ENCODE measurements at places on chromosomes 2 and 18. TPM values are rescaled to one million over a fixed set of nuclear protein-coding genes. Genes with fewer than 3 reads are reported as not detected.

DNA sequence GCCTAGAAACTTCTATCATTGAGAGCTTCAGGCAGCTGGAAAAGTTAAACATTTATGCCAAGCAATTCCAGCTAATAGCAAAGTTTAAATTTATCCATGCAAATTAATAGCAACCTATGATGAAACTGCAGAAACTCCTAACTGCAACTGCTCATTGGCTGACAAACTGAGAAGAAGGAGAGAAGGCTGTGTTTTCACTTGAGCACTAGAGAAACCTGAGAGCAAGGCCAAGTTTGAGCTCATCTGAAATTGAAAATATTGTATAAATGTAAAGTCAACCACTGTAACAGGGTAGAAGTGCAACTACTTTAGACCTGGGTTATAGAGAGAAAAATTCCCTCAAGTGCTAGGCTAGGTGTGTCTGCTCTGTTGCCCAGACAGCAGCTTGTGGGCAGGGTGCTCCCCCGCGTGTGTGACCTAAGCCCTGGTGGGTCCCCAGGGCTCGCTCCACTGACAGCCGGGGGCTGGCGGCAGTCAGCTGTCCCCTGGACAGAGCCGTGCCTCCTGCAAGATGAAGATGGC is 50.2 kb downstream of the CABYR start:
- DNase-seq = peak; percentile 18

- no peak for DNase-seq
Observed at GRCh38 chr2:980176-980575, 29.5 kb downstream of the SNTG2 start.

GRCh38 chr2:29075894-29076705 is 1.8 kb upstream of the PCARE start:
- no peak for DNase-seq

DNA sequence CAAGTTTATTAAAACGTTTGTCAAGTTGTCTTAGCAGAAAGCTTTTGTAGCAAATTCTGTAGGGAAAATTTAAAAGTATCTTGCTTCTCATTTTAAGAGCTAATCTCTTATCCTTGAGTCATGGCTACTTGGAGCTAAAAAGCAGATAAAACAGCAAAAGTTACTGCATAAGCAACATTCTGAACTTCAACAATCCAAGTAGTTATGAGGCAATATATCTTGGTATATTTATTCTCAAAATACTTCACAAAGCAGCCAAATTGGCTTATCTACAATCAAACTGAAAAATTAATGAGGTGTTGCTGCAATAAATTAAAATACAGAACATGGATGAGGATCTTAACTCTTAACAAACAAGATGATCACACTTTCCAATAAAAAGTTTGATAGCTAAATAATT is 306.5 kb downstream of the PIEZO2 start:
- no peak for DNase-seq

Gene ZNF804A
- 0.76 TPM for total RNA-seq

DNA sequence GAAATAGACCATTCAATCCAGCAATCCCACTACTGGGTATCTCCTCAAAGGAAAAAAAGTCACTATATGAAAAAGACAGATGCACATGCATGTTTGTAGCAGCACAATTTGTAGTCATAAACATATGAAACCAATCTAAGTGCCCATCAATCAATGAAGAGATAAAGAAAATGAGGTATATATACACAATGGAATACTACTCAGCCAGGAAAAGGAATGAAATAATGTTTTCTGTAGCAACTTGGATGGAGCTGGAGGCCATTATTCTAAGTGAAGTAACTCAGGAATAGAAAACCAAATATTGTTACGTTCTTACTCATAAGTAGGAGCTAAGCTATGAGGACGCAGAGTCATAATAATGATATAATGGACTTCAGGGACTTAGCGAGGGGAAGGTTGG is 45.2 kb upstream of the LRRC30 start:
- DNase-seq = no peak

DNA sequence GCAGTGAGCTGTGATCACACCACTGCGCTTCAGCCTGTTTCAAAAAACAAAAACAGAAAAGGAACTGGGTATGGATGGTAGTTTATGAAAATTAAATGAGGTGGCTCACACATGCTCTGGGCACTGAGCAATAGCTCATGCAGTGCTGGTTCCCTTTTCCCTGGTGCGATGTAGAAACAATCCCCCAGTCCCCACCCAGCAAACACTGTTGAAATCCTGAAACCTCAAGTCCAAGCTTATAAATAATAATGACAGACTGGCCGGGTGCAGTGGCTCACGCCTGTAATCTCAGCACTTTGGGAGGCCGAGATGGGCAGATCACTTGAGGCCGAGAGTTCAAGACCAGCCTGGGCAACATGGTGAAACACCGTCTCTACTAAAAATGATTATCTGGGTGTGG is 55.4 kb upstream of the SMAD2 start:
- no peak for DNase-seq

Gene LRRC30
- not detected for total RNA-seq

Gene ANKRD62
- total RNA-seq = not detected

Gene HPCAL1
- 36.5 TPM for total RNA-seq

Gene TXNDC2
- total RNA-seq = not detected

Gene TSPYL6
- total RNA-seq = not detected

DNA sequence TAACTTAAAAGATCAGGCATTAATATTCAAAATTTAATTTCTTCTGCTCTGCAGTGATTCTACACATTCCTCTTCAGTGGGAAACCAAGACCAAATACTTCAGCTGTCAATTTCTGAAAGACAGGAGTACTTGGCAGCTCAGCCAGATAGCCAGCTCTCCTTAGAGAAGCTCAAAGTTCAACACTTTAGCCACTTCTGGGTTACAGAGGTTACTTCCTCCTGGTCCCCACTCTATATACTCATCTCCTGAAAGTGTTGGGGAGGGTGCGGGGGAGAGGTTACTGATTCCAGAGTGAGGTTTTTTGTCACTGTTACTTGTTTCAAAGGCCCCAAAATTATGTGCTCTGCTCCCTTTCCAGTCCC is 4.1 kb downstream of the CYTIP start:
- no peak for DNase-seq

- DNase-seq = no peak
Observed at GRCh38 chr2:158815658-158816057, 20.5 kb downstream of the DAPL1 start.

DNA sequence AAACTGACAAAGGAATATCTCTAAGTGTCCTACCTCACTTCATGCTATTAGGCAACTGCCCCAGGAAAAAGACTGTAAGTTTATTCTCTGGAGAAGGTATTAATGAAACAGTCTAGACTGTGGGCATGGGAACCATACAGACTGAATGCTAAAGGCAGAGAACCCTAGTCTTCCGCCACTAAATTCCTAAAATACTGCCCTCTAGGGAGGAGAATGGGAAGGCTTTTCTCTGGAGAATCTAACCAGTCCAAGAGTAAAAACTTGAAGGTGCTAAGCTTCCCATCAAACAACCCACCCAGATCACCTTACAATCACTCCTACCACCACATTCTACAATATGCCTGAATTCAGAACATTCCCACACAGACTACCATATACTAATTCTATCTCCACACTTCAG is 3.4 kb downstream of the SRBD1 start:
- peak; percentile 53 for DNase-seq

DNA sequence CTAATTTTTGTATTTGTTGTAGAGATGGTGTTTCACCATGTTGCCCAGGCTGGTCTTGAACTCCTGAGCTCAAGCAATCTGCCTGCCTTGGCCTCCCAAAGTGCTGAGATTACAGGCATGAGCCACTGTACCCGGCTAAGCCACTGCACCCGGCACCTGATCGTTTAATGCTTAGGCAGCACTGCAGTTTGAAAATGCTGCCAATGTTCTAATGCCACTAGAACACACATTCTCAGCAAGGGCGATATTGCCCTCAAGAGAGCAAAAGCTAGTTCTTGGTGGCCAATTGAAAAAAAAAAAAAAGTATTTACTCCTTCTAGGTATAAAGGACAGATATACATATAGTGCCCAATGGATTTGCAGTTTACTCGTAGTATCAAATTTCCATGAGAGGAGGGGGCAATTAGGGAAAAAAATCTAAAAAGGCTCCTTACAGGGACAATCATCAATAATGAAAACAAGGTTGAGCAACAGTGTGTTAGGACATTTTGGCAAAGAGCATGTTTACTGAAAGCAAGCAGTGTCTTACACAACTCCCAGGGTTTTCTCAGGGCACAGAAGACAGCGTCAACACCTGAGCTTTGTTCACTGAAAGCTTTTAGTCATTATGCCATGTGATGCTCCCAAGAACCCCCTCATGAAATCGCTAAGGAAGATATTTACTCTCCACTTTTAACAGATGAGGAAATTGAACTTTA is 199.9 kb upstream of the PKDCC start:
- DNase-seq = peak; percentile 64

- no peak for DNase-seq
Observed at GRCh38 chr2:109148991-109149645, 20.1 kb downstream of the SH3RF3 start.

DNA sequence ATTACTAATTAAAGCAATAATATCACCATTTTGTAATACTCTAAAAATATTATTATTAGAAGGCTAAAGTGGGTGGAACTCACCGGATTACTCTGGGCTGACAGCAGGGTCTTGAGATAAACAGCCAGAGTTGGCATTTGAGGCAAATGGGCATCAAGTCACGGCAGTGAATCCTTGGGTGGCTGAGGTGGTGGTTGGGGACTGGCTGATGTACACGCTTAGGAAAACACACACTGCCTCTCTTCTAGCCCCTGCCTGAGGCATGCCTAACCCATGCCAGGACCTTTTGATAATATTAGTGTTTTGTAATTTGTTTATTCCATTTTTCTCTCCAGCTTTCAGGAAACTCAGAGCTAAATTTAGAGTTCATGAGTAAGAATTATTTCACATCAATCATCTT is 76.8 kb downstream of the ACKR3 start:
- DNase-seq = no peak

Gene SPDYA
- total RNA-seq = not detected

GRCh38 chr18:41829647-41830516 is 125.2 kb upstream of the PIK3C3 start:
- DNase-seq = no peak

Gene FTCDNL1
- 0.13 TPM for total RNA-seq

DNA sequence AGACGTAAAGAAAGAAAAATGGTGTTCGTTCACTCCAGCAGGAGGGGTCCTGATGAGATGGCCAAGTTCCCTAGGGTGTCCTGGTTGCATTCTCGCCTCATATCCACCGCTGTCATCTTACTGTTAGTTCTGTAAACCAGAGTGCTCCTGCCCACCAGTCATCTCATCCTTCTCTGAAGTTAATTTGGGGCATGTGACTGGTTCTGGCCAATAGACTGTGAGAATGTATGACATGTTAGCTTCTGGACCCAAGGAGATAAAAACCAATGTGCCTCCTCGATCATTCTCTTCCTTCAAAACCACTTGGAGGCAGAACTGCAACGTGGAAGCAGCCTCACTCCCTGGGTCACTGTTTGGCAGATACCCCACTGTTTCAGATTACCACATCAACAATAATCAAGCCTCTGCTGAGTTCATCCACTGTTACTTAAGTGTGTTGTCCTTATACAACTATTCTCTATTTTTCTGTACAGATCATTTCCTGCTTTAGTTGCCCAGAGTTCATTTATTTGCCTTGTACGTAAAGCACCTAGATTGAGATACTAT is 759.1 kb downstream of the TSN start:
- no peak for DNase-seq

DNA sequence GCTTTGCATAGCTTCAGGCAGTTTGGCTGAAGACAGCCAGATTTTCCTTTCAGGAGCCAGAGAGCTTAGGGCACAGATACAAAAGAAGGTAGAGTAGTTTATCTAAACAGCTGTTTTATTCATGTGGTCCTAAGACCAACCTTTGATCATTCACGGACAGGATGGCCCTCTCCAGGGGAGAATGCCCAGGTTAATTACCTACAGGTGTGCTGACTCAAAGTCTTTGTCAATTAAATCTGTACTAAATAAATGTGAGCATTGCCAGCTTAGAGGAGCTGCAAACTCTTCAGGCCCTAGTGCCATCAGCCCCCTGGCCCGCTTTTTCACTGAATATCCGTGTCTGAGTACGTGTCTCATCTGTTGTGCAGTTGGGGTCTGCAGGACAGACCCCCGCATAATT is 554.7 kb downstream of the NUP35 start:
- DNase-seq = no peak

DNA sequence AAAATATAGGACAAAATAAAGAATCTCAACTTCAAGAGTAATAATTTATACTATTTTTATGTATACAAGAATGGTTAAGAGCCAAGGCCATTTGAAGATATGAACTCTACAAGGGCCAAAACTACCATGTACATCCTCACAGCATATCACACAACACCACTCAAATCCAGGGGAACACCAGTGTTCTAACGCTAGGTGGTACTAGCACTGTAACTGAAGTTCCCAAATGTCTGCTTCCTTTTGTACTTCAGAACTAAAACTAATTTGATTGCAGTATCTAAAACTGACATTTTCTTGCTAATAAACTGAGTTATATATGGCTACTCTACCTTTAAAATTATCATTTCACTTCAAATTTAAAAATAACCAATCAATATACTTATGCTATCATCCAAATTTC is 47.0 kb downstream of the REV1 start:
- DNase-seq = peak; percentile 40

Gene FSIP2
- total RNA-seq = not detected

GRCh38 chr2:17164550-17164949 is 353.7 kb downstream of the RAD51AP2 start:
- peak; percentile 8 for DNase-seq

DNA sequence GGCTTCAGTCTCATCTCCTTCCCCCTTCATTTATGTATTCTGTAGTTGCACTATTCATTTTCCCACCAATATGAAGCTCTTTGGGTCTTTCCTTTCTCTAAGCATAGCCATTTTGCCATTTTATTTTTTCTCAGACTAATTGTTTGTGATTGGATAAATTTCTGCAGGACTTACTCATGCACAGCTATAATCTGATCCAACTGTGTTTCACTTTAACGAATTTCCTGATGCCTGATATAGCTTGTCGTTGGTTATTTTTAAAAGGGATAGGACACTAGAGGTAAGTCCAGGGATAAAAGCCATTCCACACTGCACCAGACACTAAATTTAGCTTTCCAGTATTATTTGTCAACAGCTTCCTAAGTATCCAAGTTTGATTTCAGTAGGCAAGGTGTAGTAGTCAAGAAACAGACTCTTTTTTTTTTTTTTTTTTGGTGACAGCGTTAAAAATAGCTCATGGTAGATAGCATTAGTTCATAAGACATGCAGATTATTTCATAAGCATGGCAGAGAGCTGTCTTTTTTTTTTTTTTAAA is 17.4 kb downstream of the ASB18 start:
- DNase-seq = no peak

DNA sequence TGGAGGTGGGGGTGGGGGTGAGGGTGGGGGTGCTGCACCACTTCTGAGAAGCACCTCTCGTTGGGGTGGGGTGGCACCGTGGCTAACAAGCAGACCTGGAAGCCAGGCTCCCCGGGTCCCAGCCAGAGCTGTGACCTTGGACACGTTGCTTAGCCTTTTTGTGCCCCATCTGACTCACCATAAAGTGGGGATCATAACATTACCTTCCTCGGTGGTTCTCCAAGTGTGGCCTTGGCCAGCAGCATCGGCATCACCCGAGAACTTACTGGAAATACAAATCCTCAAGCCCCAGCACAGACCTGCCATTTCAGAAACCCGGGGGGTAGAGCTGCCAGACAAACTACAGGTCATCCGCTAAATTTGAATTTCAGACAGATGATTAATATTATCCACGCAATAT is 58.7 kb upstream of the SLC66A3 start:
- no peak for DNase-seq

Gene SLC9A2
- not detected for total RNA-seq

- no peak for DNase-seq
Observed at GRCh38 chr2:106904242-106904641, 18.3 kb upstream of the ST6GAL2 start.

GRCh38 chr2:31304816-31305215 is 70.9 kb downstream of the EHD3 start:
- no peak for DNase-seq

Gene GALNT14
- 1.4 TPM for total RNA-seq

All from GM23248 (cell line).